ENCODE measurements at places on chromosomes 2 and 18.
A peak's percentile ranks its signal among the peaks of the same experiment; 100 is the strongest.

GRCh38 chr2:130160131-130160530 lies 15.2 kb upstream of the CCDC74B start:
- no peak for DNase-seq

- DNase-seq, result no peak
Measured at GRCh38 chr2:134360745-134361487, 107.0 kb downstream of the MGAT5 start.

- peak; percentile 7 for DNase-seq
Measured at GRCh38 chr2:188158337-188159100, 133.2 kb upstream of the GULP1 start.

- no peak for DNase-seq
Measured at GRCh38 chr18:32669549-32670165, 103.2 kb downstream of the KLHL14 start.

- DNase-seq, result peak; percentile 78
Measured at GRCh38 chr2:196399722-196400691, 228.6 kb upstream of the STK17B start.

DNA sequence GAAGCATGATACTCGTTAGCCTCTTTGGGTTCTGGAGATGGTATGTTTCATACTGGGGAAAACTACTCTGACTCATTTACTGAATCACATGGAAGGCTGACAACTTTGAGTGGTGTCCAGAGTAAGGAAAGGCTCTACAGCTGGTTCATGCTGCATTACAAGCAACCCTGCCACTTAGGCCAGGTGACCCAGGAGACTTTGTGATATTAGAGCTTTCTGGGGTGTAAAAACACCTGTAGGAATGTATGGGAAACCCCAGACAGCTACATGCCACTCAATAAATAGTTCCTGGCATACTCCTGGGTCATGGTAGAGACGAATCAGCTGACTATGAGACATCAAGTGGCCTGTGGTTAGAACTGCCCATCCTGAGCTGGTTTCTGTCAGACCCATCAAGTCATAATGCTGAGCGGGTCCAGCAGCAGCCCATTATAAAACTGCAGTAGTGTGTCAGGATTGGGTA lies 21.3 kb upstream of the TCF7L1 start:
- DNase-seq, result no peak

DNA sequence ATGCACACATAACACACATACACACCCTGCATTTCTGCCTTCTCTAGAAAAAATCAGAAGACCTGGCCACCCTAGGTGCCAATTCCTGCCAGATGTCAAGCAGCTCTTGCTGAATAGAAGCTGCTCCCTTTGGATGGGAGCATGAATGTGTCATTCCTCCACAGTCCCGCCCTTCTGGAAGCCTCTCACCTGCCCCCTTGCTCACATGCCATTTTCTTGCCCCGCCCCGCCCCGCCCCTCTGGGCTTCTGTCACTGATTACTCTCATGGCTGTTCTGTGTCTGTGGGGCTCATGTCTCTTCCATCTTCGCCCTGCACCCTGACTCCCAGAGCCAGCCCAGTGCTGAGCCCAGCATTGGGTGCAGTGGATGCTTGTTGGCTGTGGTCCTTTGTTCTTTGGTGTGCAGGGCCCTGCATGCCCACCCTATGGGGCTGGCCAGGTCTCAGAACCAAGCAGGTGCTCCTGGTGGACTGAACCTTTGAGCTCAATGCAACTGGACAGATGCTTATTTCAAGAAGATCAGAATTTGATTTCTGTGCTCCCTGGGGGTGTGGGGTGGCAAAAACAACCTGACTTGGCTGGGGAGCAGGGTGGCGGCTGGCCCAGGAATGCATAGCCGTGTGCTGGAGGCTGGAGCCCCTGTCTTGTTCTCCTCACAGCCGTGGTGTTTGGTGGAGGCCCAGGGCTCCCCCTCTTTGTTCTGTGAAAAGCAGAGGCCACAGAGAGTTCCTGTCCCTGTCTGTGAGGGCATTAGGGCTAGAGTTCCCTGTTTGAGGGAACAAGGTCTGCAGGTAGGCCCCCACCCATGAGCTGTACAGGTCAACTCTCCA lies 140.6 kb upstream of the GLI2 start:
- DNase-seq, result no peak

- DNase-seq, result no peak
Measured at GRCh38 chr2:53242090-53242489, 525.5 kb upstream of the CHAC2 start.

DNA sequence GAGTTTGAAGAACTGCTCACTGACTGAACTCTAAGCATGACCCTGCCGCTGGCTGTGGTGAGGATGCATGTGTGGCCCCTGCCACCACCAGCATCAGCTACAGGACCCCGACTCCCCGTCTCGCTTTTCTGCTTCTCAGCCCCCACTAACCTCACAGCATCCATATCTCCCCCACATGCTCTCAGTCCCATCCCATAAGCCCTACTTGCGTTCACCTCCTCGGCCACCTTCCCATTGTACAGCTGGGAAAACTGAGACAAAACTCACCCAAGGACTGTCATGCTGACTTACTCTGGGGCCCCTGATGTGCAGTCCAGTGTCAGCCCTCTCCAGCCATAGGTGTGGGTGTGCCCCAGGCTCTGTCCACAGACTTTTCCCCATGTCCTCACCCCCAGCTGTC lies 104.2 kb upstream of the SH3BP4 start:
- DNase-seq, result no peak

DNA sequence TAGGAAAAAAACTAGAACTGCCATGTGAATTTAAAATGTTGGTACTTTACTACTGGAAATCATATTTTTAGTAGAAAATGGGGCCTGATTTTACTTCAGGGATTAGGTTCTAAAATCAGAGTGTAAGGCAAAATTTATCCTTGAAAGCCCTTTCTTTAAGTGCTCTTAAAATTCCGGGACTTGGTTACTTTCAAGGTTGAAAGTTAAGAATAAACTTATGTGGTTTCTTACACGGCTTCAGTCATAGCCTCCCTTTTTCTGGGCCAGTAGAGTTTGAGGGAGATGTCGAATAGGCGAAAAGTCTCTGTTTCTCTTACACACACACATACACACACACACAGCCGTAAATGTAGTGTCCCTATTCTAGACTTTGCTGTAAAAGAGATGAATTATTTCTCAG lies 13.1 kb downstream of the KCNE4 start:
- DNase-seq, result no peak

- no peak for DNase-seq
Measured at GRCh38 chr2:146908776-146909175, 936.1 kb upstream of the ACVR2A start.

- no peak for DNase-seq
Measured at GRCh38 chr18:45690975-45691815, 32.8 kb upstream of the SLC14A1 start.

DNA sequence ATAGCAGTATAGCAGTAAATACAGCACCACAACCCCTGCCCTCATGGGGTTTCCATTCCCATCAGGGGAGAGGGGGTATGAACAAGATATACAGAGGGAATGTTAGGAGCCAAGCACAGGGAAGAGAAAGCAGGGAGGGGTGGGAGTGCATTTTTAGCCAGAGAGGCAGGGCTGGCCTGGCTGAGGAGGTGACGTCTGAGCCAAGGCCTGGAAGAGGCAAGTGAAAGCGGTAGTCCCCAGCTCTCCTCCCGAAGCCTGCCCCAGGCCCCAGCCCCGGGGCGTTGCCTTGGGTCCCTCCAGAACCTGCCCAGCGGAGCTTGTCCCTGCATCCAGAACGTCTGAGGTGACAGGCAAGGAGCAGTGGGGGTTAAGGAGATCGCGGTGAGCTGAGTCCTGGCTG lies 45.1 kb upstream of the FOSL2 start:
- DNase-seq, result no peak

- DNase-seq, result no peak
Measured at GRCh38 chr2:46325182-46325928, 28.1 kb downstream of the EPAS1 start.

DNA sequence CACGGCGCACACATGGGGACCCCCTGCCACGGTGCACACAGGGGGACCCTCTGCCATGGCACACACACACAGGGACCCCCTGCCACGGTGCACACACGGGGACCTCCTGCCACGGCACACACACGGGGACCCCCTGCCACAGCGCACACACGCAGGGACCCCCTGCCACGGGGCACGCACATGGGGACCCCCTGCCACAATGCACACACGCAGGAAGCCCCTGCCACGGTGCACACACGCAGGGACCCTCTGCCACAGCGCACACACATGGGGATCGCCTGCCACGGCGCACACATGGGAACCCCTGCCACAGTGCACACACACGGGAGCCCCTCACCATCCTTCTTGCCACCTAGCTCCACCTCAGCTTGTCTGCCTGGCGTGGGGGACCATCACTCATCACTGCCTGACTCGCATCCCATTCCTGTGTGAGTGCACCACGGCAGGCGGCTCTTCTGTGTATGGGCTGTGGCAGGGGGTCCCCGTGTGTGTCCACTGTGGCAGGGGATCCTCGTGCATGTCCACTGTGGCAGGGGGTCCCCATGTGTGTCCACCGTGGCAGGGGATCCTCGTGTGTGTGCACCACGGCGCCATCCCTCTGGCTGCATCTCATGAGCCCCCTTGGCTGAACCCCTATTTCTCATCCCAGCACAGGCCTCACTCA lies 206.7 kb downstream of the EIPR1 start:
- no peak for DNase-seq

GRCh38 chr2:120589771-120590608 lies 145.7 kb upstream of the GLI2 start:
- peak; percentile 87 for DNase-seq

GRCh38 chr2:192091476-192091875 lies 103.3 kb downstream of the TMEFF2 start:
- no peak for DNase-seq

GRCh38 chr2:150351922-150352321 lies 135.5 kb downstream of the RND3 start:
- no peak for DNase-seq

DNA sequence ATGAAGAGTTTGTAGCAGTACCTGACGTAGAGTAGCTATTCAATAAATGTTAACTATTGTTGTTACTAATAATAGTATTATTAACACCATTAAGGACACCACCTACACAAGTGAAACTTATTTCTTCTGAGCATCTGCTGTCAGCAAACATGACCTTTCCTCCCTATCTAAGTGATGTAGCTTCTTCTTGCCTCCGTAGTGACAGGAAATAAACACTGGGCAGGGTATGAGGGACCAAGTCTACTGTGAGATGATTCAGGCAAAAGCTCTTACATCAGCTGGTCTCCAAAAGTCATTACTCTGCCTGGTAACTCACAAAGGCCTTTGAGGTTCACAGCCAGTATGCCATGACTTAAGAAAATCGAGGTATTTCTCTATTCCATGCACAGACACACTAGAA lies 750.5 kb downstream of the CPS1 start:
- no peak for DNase-seq

- DNase-seq, result peak; percentile 99
Measured at GRCh38 chr2:110101280-110101844, 14.3 kb downstream of the MALL start.

DNA sequence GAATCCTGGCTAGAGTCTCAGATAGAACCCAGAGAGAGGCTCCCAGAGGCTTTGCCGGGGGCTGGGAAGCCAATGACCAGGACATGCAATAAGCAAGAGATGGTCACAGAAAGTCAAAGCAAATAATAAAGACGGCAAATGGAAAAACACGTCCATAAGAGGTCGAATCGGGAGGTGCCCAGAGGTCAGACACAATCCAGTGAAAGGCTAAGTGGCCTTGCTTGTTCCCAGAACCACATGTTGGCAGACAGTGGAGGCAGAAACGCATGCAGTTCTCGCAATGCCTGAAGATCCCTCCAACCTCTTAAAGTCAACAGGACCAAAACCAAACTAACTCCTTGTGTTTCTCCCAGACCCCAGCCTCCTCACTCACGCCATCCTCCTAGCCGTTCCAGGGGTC lies 3.0 kb downstream of the CYB5A start:
- no peak for DNase-seq

- no peak for DNase-seq
Measured at GRCh38 chr2:72103690-72104089, 44.0 kb downstream of the CYP26B1 start.

DNA sequence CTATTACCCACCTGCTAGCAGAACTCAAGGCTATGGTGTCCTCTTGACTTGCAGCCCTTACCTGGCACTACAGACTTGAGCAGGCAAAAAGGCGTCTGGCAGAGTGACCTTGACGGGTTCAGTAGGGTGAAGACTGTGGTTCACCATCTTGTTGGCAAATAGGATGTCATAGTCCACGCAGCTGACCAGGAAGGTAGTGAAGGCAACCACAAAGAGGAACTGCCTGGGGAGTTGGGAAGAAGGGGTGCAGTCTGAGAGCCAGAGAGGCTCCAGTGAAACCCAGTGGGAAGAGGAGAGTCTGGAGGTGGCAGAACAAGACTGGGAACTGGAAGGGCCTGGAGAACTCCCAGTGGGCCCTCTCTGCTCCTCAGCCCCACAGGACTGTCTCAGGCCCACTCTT lies 4.1 kb downstream of the ATG9A start:
- no peak for DNase-seq

DNA sequence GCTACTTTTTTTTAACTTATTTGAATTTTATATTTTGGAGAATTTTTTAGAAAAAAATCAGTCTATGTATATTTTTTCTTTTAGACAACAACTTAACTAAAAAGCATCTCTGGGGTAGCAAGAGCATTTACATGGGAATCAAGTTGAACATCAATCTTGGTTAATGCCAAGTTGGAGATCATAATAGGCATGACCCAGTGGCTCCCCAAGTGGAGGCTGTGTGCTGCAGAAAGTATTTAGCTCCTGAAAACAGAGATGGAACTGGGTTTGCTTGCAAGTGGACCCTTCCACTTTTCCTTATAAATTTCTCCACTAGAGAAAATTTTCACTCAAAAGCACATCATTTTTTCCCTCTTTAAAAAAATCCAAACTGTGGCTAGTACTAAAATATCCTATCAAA lies 23.9 kb upstream of the CAVIN2 start:
- no peak for DNase-seq

DNA sequence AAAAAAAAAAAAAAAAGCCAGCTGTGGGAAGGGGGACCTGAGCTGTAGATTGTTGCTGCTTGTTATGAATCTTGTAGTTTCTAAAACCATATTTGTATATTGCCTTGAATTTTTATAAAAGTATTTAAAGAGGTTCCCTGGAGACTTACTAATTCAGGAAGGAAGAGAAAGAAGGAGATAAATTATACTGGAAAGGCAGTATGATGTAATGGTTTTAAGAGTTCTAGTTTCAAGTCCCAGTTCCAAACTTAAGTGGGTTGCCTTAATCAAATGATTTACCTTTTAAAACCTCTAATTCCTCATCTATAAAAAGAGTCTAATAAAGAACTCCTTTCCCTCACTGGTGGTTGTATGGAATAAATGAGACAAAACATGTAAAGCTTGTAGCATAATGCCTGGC lies 62.2 kb downstream of the PTRHD1 start:
- no peak for DNase-seq

GRCh38 chr2:174771631-174772471 lies 7.6 kb upstream of the CHRNA1 start:
- DNase-seq, result peak; percentile 63

All from GM04503 (cell line).